Endodermal cell (in vitro differentiated cells): ENCODE measurements at places on chromosomes 3 and 15. TPM values are rescaled to one million over a fixed set of nuclear protein-coding genes. Genes with fewer than 3 reads are reported as not detected.

The LARP6 gene
- 23.6 and 24.0 TPM in 2 replicates for total RNA-seq

GRCh38 chr3:168884353-168884903 lies 779.1 kb downstream of the MECOM start:
- no peak for DNase-seq
- H3K4me1 ChIP-seq: peaks cover 3% of the 10 kb centered on the region
- H3K4me3 ChIP-seq: no peak overlapping the region

The COPB2 gene
- 170 to 184 TPM (median 179 TPM) in 3 replicates for total RNA-seq

- H3K27ac ChIP-seq: no peak overlapping the region
- H3K4me3 ChIP-seq: peak overlapping the region; percentile 62
- peaks cover 16% of the 10 kb centered on the region for H3K4me1 ChIP-seq
- H3K36me3 ChIP-seq: no peaks in the 10 kb centered on the region
Observed at GRCh38 chr15:60002528-60003218, 1.4 kb upstream of the FOXB1 start.

DNA sequence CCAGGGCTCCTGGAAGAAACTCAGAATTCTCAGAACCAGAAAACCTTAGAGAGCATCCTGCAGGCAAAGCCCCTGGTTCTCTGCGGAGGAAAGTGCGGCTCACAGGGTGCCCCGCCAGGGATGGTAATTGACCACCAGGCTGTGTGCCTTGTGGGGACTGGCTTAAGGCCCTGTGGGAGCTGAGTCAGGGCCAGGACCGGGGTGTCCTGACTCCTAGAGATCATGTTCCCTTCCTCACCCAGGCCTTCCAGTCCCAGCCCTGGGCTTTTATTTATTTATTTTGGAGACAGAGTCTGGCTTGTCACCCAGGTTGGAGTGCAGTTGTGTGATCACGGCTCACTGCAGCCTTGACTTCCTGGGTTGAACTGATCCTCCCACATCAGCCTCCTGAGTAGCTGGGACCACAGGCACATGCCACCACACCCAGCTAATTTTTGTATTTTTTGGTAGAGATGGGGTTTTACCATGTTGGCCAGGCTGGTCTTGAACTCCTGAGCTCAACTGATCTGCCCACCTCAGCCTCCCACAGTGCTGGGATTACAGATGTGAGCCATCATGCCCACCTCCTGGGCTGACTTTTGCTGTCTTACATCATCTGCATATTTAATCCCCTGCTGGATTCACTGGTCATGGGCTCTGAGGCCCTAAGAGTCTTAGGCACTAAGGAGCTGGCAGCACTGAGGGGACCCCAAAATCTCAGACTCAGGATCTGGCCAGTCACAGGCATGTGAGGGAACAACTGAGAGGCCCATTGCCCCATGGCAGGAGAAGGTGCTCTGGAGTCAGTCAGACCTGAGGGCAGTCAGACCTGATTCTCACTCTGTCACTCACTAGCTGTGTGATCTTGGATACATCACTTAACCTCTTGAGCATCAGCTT lies 20.4 kb upstream of the LAMP3 start:
- H3K4me3 ChIP-seq: no peak overlapping the region
- no peaks in the 10 kb centered on the region for H3K36me3 ChIP-seq
- peaks cover 11% of the 10 kb centered on the region for H3K27me3 ChIP-seq
- H3K27ac ChIP-seq: no peak overlapping the region
- peak; percentile 35 for DNase-seq
